T1000 (cell line): ENCODE measurements at places on chromosomes 5 and 9.

DNA sequence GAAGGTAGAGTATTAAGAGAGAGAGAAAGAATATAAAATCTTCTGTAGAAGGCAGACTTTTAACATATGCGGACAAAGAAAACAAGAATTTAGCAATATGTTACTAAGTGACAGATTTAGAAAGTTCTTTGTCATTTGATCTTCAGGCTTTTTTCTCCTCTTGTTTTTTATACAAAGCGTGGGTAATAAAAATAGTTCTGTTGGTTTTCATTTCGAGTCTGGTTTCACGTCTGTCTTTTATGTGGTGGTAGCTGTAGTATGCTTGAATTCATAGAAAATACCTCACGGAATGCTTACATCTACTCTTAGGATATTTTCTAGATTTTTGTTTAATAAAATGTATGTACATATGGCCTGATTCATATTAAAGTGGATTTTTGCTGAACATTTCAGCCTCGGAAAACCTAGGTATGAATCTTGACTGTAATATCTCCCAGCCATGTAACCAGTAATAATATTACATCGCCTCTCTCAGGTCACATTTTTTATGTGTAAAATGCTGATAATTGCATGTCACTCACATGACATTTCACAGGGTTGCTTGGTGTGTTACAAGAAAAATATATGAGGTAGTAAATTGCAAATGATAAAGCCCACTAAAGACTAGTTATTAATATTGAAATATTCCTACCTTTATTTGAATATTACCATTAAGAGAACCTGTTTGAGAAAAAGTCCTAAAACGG, 72.5 kb upstream of the TAF11L2 start:
- no peak for DNase-seq

DNA sequence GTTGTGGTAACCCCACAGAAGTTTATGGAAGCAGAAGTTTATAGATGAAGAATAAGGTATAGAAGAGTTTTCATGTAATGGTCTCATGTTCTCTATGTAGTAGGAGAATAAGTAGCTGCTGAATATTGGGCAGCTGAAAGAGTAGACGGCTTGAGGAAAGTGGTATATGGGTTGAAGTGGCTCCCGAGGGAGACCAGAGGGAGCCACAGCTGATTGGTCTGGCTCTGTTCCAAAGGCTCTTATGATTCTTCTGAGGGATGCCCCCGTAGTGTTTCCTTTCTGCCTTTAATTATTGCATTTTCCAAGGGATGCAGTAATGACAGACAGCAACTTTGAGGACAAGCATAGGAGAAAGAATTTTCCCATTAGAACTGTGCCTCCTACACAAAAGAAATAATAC, 30.1 kb upstream of the TENT2 start:
- no peak for DNase-seq

- DNase-seq, result no peak
Measured at GRCh38 chr9:106697750-106698502, 165.0 kb upstream of the ZNF462 start.

DNA sequence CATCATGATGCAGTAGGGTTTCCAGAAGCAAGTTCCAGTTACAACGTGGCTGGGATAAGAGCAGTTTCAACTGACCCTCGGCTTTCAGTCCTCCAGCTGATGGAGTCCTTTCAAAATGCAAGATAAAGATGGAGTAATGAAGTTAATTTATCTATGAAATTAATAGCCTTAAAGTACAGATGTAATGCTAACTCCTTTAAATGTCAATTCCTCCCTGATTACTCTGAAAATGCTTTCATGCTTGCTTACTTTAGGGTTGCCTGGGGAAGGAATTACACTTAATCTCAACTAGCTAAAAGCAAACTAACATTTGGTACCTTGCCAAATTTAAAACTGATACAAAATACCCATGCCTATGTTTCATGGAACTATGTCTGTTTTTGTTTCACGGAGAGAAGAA, 178.4 kb downstream of the KIAA0825 start:
- no peak for DNase-seq

- DNase-seq, result peak; percentile 66
Measured at GRCh38 chr5:53560506-53561191, at the start of gene NDUFS4. Gene NDUFS4 (plus strand): TSS chr5:53560639. CDS start chr5:53560663, 24 bp downstream.

- no peak for DNase-seq
Measured at GRCh38 chr5:145943674-145944121, 7.3 kb downstream of the SH3RF2 start.

- peak; percentile 55 for DNase-seq
Measured at GRCh38 chr9:127524373-127524772, 73.1 kb downstream of the LRSAM1 start.

- no peak for DNase-seq
Measured at GRCh38 chr9:14573319-14573718, 119.9 kb downstream of the ZDHHC21 start.

- DNase-seq, result peak; percentile 34
Measured at GRCh38 chr5:52674815-52675545, 112.7 kb upstream of the ITGA1 start.

DNA sequence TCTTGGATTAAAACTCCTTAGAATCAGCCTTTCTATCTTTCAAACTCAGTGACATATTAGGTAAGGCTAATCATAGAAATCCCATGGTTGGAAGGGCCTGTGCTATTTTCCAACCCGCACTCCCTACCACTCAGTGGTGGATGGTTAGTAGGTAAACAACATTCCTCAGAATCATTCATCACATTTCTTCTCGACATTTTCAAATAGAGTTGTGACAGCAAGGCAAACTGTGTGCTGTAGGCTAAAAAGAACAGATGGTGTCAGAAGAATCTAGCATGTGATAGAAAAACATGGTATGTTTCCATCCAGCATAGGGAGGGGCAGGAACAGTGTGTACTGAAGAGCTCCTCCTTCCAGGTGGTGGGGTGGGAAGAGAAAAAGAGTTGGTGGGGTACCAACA, 227.3 kb upstream of the NMUR2 start:
- no peak for DNase-seq

DNA sequence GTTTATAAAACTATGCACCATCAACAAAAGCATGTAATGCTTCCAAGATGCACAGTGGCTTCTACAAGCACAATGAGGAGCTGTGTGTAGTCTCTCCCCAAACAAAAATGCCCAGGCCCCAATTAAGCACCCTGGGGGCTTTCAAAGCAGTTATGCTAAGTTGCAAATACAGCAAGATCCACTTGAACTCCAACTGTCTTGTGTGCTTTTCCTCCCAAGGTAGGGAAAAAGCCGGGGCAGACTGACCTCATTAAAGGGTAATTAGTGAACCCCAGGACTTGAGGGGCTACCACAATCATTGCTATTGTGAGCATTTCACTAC, 13.1 kb downstream of the ZNF608 start:
- DNase-seq, result no peak

DNA sequence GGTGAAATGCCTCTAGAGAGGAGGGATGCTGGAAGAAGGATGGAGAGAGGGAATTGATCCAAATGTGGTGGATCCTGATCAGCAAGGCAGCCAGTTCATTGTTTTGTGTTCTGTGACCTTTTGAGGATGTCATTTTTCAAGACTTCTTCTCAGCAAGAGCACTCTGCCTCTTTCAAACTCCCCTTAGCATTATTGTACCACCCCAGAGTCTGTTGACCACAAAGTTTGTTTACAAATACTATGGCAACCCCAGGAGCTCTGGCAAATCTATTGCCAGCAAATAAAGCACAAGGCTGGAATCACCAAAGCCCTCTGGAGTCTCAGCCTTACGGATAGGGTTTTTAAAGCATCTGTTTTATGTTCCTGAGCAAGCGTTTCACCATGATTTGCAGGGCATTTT, 76.2 kb upstream of the SLC1A3 start:
- no peak for DNase-seq

GRCh38 chr5:93674138-93674537, 67.3 kb downstream of the POU5F2 start:
- DNase-seq, result no peak

DNA sequence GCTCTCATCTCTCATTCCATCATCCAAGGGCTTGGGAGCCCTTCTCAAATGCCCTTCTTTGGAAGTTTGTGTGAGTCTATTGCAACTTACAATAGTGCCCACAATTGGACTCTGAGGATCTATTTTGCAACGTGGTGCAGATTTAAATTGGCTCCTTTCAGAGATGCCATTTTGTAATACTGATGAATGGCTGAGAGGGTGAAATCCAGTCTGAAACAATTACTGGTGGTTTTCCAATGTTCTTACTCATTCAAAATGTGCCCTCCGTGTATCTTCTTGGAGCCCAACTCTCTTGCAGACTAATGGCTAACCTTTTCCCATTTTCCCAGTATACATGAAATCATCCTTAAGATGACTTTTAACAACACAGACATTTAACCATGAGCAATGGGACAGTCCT, 6.1 kb downstream of the ZNF462 start:
- no peak for DNase-seq

DNA sequence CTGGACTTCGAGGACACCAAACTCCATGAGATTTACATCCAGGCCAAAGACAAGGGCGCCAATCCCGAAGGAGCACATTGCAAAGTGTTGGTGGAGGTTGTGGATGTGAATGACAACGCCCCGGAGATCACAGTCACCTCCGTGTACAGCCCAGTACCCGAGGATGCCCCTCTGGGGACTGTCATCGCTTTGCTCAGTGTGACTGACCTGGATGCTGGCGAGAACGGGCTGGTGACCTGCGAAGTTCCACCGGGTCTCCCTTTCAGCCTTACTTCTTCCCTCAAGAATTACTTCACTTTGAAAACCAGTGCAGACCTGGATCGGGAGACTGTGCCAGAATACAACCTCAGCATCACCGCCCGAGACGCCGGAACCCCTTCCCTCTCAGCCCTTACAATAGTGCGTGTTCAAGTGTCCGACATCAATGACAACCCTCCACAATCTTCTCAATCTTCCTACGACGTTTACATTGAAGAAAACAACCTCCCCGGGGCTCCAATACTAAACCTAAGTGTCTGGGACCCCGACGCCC, 1.3 kb downstream of the PCDHGC3 start:
- DNase-seq, result no peak

DNA sequence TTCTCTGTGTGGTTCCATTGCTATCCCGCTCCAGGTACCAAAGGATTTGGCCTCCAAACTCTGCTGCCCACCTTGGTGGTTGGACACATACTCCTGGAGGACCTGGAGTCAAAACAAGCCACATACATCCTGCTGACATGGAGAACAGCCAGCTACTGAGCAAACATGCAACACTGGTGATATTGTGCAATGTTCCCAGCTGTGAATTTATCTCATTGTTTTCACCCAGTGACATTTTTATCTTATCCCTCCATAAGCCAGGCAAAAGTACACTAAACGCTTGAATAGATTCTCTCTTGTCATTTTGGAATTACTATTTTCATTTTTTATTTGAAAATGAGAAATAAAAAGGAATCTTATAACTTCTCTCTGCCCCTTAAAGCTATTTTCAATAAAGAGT, 11.1 kb upstream of the CTSL start:
- DNase-seq, result no peak

- no peak for DNase-seq
Measured at GRCh38 chr5:130068988-130069387, 164.7 kb downstream of the CHSY3 start.

- DNase-seq, result no peak
Measured at GRCh38 chr5:156481741-156482140, 154.8 kb downstream of the SGCD start.

DNA sequence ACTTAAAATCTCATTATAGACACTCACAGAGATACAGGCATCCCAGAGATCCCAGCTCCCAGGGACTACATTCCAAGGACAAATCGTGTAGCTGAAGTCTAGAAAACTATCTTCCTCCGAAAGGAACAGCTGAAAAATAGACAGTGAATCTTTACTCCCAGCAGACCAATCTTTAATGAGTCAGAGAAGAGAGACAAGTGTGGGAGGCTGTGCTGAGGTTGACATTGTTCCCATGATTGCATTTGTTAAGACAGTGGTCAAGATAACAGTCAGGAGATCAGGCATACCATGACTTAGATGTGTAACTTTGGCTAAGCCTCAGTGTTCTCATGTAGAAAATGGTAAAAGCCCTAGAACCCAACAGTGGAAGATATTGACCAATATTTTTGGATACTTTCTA, 120.7 kb downstream of the PAPPA start:
- DNase-seq, result no peak

DNA sequence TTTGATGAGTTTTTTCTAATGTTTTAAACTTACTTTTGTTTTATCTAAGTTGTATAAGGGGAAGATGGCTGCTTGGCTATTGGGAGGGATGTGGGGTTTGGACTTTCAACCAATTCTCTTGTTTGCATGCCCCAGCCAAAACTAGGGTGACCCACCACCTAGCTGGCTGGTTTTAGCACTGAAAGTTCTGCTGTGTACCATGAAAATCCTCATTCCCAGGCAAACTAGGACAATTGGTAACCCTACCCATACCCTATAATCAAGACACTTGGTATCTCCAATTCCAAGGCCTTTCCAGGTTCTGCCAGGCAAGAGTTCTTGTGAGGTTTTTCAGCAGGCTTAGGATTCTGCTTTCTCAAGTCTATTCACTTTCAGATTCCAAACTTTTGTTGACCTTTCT, 13.1 kb downstream of the RAB3C start:
- DNase-seq, result no peak

GRCh38 chr9:120729791-120730241, 15.5 kb upstream of the MEGF9 start:
- no peak for DNase-seq

- peak; percentile 74 for DNase-seq
Measured at GRCh38 chr9:129496473-129497004, 124.4 kb downstream of the C9orf50 start.

- DNase-seq, result no peak
Measured at GRCh38 chr5:138305797-138306196, 25.8 kb downstream of the CDC25C start.

DNA sequence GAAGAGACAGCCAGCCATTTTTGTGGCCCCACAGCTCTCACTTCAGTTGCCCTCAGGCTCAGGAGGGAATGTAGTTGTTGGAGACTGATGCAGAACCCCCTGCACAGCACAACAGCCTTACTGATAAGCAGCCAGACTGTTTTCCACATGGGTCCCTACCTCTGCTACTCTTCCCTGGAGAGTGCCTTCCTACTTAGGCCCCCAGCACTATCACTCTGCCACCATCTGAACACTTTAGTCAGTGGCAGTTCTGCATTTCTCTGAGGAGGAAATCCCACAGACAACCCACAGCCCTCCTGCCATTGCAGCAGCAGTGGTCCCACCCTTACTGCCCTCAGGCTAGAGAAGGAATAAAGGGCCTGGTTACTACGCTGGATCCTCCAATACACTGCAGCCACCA, 61.8 kb upstream of the PTPRD start:
- no peak for DNase-seq

DNA sequence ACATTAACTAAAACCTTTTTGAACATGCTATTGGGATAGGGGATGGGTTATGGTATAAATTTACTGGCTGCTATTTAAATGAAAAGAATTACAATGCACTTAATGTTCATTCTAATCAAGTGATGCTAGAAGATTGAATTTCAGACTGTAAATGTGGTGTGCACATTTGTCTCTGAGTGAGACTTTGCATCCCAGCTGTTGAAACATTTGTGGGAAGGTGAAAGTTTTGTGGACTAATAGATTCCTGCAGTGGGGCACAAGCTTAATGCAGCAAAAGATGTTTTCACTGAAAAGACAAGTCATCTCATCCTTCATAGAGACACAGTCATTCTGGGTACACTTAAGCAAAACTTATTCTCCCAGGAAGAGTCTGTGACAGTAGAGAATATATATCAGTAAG, 323.6 kb downstream of the NFIB start:
- no peak for DNase-seq
